Immature natural killer cell (primary cell): ENCODE measurements at places on chromosomes 11 and 22.

DNA sequence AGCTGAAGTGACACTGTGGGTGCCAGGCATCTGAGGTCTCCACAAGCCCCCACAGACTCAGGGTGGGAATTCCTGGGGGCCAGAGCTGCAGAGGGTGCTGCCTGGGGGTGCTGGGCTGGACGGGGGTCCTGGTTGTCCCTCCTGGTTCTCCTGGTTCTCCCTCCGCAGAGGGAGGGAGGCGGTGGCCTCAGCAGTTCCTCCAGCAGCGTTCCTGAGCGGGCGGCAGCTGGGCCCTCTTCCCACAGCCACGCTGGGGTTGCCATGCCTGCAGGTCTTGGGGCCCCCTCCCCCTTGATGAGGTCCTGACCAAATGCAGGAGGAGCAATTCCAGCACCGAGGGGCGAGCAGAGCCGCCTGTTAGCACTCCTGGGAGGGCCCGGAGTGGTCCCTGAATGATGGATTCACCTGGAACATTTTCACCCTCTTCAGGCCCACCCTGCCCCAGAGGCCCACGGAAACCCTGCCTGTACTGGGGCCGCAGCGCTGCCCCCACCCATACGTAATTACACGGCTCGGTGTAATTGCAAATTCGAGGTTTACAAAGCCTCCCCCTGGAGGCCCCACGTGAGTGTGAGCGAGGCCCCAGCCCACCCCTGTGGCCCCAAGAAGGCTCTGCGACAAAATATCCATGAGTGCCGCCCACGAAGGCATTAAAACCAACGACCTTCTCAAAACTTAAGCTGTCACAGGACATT is 635 bp downstream of the C11orf21 start:
- peak; percentile 58 for DNase-seq

DNA sequence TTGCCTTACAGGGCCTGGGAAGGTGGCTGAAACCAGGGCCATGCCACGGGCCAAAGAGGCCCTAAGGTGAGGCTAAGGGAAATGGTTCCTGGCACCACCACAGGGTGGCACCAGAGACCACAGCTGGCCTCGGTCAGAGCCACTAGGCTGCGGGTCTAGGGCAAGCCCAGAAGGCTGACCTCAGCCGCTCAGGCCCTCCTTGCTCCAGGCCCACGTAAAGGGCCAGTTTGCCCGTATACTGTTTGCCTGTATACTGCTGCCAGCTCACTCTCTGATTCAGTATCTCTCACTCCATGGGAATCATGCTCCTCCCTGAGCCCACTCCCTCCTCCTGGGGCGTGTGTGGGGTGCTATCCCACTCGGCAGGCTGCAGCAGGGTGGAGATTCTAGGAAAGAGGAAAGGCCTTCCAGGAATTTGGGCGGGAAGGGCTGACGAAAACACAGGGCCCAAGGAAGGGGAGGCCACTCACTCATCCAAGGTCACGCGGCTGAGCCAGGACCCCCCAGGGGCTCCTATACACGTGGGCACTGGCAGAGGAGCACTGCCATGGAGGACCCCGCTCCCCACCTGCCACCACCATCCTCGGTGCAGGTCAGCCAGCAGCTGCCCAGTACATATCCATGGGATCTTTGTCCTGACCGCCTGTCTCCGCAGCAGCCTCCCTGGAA is 62.4 kb downstream of the NECTIN1 start:
- peak; percentile 64 for DNase-seq

DNA sequence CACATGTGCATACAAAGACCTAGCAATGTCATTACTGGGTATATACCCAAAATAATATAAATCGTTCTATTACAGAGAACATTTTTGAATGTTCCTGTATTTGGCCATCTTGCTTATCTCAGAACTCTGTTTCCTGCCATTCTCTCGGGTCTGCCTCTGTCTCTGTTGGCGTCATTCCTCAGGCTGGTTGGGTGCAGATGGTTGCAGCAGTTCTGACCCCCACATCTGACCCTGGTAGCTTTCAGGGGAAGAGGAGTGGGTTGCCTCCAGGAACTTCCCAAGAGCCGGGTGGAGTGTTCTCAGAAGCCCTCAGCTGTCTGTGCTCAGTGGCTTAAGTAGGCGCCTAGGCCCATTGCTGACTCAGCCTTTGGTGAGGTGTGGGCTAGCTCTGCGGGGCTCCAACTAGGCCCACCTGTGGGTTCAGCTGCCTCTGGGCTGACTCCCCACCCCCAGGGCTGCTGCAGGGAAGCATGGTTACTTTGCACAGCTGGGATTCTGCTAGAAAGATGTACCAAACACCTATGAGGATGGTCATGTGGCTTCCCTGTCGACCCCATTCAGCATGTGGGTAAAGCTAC is 114.0 kb downstream of the TBC1D22A start:
- DNase-seq = no peak

DNA sequence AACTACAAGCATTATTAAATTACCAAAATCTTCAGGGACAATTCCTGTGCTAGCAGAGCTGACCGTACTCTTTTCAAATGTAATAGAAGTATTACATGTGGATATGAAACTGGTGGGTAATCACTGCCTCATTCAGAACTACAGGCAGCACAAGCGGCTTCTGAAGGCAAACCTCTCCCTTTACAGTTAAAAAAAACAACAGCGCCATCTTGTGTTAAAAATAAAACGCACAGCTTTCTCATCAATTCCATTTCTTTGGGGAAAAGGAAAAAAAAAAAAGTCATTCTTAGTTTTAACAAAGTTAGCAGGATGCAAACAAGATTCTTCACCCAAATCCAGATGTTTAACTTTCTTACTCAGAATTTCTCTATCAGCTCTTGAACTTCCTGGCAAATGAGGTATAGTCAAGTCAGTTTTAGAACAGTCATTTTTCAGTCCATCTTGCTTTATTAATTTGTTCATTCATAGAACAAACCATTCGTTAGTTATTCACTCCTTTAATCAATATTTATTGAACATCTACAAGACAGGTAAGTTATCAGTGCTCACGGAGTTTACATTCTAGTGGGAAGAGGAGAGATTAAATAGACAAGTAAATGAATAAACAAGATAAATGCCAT is 331.8 kb upstream of the MPPED2 start:
- DNase-seq = peak; percentile 29

GRCh38 chr11:26202754-26203153 is 129.2 kb upstream of the ANO3 start:
- DNase-seq = no peak

GRCh38 chr11:113345978-113346377 is 31.6 kb downstream of the TTC12 start:
- no peak for DNase-seq

DNA sequence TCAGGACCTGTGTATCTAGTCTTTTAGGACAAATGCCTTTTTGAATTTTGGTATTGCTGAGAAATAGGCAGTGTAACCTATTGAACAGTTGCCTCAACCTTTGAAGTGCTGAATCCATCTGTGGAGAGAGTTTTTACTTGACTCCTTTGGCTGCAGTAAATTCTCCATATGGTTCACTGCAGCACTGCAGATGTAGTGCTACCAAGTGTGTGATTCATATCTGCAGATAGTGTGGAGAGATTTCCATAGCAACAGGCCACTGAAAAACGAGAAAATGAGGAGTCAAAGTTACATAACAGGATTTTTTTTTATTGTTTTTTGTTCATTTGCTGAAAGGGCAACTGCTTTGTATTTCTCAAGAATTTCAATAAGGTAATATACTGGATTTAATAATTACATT is 356.1 kb downstream of the RAB38 start:
- no peak for DNase-seq

GRCh38 chr22:19554834-19555404 is 30.7 kb upstream of the CLDN5 start:
- no peak for DNase-seq

GRCh38 chr11:87304412-87304811 is 266.7 kb downstream of the TMEM135 start:
- no peak for DNase-seq

DNA sequence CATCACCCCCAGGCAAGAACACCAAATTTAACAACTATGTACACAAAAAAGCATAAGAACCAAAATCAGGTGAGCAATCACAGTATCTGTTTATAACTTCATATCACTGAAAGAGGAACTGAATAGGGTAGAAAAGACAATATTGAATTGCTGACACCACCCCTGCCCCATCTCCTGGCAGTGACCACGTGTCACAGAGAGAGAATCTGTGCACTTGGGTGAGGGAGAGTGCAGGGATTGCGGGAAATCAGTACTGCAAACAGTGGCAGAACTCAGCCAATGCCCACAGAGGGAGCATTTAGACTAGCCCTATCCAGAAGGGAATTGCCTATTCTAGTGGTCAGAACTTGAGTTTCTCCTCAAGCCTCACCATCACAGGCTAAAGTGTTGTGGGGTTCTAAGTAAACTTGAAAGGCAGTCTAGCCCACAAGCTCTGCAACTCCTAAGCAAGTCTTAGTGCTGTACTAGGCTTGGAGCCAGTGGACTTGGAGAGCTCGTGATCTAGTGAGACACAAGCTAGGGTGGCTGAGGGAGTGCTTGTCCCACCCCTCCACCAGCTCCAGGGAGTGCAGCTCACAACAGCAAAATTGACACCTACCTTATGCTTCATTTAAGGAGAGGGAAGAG is 82.8 kb upstream of the PTH start:
- no peak for DNase-seq

DNA sequence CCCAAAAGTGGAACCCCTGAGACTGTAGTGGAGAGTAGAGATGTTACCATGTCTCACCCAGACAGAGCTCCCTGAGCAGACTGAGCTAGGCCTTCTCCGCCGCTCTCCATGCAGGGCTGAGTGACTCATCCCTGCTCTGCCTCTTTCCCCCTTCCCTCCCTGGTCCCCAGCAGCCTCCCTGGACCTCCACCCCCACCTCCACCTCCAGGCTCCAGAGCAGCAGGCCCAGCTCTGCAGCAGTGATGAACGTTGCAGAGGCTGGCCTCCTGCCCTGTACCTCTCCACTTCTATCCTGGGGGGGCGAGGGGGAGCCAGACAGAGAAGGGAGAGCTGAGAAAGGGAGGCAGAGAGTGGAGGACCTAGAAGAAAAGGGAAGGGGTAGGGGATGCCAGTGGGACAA is 19.3 kb upstream of the ARAP1 start:
- DNase-seq = no peak

DNA sequence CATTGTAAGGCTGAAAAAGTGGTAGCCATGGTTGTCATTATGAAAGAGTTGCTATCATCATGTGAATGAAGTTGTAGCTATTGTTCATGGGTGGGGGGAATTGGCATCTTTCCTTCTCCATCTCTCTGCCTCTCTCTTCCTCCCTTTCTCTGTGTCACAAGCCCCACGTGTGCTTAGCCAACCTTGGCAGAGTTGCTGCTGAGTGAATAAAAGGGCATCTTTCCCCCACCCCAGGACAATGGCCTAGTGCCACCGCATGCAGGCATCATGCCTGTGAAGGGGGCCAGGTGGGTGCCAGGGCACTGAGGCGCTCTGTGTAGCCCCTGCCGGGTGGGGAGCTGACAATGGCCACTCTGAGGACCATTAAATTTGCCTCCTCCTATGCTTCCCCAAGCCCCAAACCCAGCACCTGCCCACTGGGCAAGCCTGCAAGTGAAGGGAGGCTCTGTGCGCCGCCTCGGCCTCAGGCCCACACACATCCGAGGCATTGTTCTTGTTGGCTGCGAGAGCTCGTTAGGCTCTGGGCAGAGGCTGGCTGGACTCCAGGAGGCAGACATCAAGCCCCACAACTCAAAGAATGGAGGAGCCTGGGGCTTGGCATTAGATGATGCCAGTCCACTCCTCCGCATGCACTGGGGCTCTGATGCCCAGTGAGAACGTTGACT is 103.9 kb downstream of the SEZ6L start:
- no peak for DNase-seq

GRCh38 chr22:40764763-40765441 is 54.2 kb downstream of the SLC25A17 start:
- no peak for DNase-seq

DNA sequence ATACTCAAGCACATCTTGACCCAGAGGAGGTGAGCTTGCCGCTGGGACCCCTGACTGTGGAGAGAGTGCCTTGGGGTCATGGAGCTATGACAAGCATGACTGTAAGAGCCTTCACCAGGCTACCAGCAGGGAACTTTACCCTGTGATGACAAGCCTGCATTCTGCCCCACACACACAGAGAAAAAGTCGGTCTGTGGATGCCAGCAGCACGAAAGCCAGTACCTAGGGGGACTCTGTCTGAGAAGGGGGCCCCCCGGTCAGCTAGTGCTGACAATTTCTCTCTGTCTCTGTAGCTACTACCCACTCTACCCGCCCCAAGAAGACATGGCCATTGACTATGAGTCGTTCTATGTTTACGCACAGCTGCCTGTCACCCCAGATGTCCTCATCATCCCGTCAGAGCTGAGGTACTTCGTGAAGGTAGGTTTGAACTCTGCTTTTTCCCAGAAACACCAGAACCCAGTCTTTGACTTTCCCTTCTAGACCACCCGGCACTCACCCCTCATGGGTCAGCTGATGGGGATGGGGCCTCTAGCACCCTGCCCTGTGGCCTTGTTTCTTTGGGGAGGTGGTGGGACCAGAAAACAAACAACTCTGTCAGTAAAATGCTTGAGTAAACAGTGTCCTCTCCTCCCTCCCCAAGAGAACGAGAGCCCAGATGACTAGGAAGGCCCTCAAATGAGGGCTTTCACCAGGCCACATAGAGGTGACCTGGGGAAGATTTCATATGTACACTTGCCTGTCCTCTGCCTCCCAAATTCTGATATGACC is 18.9 kb upstream of the CDC42EP2 start:
- no peak for DNase-seq

DNA sequence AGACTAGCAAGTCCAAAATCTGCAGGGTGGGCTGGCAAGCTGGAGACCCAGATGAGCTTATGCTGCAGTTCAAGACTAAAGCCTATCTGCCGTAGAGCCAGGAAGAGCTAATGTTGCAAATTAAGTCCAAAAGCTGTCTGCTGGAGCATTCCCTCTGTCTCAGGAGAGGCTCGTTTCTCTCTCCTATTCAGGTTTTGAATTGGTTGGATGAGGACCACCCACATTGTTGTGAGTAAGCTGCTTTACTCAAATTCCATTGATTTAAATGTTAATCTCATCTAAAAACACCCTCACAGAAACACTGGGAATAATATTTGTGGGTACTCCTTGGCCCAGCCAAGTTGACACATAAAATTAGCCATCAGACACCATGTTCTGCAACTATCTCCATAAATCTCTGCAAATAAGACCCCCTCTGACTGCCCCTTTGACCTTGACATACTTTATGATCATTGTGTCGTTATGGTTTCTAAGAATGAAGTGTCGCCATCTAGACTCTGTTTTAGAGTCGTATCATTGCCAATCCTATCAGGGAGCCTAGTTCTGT is 16.8 kb upstream of the CUL5 start:
- no peak for DNase-seq

DNA sequence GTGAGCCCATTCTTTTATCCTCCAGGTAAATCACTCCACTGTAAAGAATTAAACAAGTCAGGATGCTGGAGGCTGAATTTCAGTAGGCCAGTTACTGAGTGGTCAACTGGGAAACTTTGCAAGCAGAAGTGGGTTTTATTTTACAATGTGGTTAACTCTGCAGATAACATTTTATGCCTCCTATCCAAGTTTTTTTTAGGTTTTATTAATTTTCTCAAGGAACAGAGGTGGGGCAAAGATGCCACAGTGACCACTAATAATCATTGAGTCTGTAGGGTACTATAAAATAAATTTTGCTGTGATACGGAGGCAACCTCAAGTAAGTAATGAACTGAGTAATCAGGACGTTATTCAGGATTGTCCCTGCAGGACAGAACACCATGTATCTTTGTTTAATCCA is 599.9 kb downstream of the METTL15 start:
- no peak for DNase-seq
